NCI-H460 (cell line): ENCODE measurements at places on chromosomes 3 and 15. TPM values are rescaled to one million over a fixed set of nuclear protein-coding genes. Genes with fewer than 3 reads are reported as not detected.

The CHRM5 gene
- not detected in 2 replicates for total RNA-seq

The STAB1 gene
- total RNA-seq, result not detected in 2 replicates

DNA sequence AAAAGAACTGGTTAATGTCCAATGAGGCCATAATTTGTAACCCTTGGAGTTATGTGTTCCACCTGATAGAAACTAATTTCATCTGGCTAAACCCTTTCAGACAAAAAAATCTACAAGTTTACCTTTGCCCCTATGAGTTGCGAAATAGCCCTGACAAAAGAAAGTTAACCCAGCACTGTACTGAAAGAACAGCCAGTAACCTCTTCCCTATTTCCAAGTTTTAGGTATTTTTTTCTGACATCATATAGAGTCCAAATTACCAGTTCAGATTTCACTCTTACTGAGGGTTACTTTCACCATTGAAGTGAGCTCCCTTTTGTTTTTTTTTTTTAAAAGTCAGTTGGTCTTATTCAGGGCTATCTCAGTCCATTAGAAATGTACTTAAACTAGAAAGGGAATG, 42.8 kb upstream of the PTPRG start:
- no peak for DNase-seq

DNA sequence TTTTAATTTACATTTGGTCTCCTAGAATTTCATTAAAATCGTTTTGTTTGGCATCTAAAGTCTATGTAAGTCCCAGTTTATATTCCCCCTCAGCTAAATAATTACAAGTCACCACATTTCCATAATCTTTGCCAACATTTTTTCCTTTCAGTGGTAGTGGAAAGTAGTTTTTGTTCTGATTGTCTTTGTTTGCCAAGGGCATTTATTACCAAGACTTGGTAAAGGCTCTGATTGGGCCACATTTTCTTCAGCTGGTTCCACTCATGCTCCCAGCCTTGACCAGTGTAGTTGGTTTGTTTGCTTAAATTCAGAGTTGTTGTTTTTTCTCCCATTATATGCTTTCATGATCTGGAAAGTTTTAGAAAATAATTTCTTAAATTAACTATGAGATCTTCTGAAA, 153.4 kb upstream of the MME start:
- no peak for DNase-seq

GRCh38 chr15:99076555-99077308, 28.1 kb upstream of the SYNM start:
- peak; percentile 78 for DNase-seq

The FRMD5 gene
- not detected in 2 replicates for total RNA-seq

- no peak for DNase-seq
Observed at GRCh38 chr15:55108448-55108847, 88.3 kb downstream of the RSL24D1 start.

GRCh38 chr3:172153335-172153861, 114.0 kb downstream of the FNDC3B start:
- no peak for DNase-seq

The MORC1 gene
- not detected in 2 replicates for total RNA-seq

GRCh38 chr3:168707900-168708299, 612.2 kb upstream of the GOLIM4 start:
- no peak for DNase-seq

DNA sequence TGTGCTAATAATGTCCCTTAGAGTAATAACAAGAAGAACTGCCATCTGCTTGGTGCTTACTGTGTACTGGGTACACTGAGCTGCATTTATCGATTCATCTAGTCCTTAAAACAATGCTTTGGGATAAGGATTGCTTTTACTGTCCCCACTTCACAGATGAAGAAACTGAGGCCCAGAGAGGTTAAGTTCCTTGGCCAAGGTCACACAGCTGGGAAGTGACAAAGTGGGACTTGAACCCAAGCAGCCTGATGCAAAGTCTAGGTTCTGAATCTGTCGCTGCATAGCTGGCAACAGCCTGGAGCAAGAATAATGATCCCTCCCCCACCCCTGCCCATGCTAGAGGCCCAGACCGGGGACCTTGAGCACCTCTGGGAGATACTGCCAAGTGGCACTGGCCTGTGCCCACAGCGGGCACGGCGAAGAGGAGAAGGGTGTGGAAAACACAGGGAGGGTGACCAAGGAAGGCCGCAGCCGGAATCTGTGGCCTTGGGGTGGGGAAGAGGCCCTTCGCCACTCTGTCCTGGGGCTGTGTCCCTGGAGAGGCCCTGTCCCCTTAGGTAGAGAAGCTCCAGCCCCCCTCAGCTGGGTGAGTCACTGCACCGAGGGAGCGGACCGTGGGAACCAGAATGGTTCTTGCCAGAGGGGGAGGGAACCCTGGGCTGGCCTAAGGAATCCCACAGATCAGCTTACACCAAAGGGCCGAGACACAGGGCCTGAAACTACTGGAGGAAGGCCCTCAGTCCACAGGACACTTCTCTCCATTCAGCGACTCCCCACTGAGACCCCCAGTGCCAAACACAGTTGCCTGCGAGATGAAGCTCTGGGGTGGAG, 3.5 kb downstream of the PLXND1 start:
- DNase-seq, result no peak

The CCDC191 gene
- 1.7 and 2.2 TPM in 2 replicates for total RNA-seq

The HTR3E gene
- total RNA-seq, result not detected in 2 replicates

The CLPX gene
- 42.0 and 55.4 TPM in 2 replicates for total RNA-seq

DNA sequence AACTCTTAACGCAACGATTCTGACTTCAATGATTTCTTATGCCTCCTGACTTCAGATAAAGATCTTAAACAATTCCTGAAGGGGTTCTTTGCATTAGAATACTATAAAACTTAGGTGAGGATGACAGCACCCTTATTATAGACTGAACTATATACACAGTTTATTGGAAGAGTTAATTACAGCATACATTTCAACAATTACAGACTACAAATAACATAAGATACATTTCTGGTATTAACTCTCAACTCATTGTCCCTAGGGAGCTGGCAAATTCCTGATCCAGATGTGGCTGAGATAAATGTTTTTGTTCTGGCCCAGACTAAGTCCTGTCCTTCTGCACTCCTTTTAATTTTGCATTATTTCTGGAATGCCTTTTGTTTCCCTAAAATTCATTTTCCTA, 155.5 kb upstream of the TMC3 start:
- no peak for DNase-seq

The C3orf85 gene
- not detected in 2 replicates for total RNA-seq

- DNase-seq, result no peak
Observed at GRCh38 chr3:56145410-56145809, 322.9 kb downstream of the ERC2 start.

DNA sequence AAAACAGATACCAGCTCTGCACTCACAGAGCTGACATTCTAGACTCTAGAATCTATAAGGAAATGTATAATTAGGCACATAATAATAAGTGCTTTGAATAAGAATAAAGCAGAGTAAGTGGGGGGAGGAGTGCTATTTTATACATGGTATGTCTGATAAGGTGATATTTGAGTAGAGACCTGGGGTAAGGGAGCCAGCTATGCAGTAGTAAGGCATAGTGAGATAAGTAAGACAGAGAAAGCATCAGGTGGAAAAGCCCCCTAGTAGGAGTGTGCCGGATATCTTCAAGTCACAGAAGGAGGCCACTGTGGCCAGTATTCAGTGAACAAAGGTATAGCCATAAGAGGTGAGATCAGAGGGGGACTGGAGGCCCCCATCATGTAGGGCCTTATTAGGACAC, 3.0 kb downstream of the SS18L2 start:
- DNase-seq, result no peak

- DNase-seq, result no peak
Observed at GRCh38 chr3:78025916-78026315, 986.0 kb downstream of the ROBO2 start.

The LARP6 gene
- total RNA-seq, result 66.0 and 78.3 TPM in 2 replicates

- DNase-seq, result no peak
Observed at GRCh38 chr15:48388016-48388851, 57.0 kb downstream of the DUT start.

The PLA1A gene
- not detected in 2 replicates for total RNA-seq

- no peak for DNase-seq
Observed at GRCh38 chr3:143769616-143770015, 78.7 kb downstream of the SLC9A9 start.

The RASGRP1 gene
- total RNA-seq, result 0.06 and 0.27 TPM in 2 replicates

DNA sequence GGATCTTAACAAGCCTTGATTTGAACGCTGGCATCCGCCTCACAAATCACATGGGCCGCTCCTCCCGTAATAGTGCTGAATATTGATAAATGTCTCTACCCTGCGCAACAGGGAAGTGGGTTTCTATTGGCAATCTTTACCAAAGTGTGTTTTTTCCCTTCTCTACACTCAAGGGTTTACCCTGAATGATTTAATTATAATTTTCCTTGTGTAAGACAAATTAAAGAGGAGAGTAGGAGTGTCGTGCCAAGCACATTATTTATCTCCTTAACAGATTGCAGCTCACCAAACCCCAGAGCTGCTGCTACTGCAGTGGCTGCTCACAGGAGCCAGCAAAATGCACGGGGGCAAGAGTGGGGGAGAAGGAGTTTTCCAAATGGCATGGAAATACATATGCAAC, 545.8 kb downstream of the FOXP1 start:
- DNase-seq, result no peak

The GABRR3 gene
- total RNA-seq, result not detected in 2 replicates

DNA sequence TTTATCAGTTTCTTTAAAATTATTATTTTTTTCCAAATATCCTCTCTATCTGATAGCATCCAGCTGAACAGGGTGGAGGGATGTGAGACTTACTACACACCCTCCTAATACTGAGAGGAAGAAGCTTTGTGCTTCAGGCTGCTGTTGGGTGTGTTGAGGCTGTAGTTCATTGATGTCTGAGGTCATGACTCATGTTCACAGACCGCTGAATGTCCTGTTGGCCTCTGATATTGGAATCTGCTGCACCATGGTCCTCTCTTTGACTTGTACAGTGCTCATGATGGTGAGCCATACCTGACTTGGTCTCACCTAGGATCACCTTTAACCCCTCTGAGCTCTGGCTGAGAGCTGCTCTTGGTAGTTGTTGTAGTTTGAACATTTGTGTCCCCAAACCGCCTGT, 302.9 kb downstream of the SATB1 start:
- DNase-seq, result no peak

DNA sequence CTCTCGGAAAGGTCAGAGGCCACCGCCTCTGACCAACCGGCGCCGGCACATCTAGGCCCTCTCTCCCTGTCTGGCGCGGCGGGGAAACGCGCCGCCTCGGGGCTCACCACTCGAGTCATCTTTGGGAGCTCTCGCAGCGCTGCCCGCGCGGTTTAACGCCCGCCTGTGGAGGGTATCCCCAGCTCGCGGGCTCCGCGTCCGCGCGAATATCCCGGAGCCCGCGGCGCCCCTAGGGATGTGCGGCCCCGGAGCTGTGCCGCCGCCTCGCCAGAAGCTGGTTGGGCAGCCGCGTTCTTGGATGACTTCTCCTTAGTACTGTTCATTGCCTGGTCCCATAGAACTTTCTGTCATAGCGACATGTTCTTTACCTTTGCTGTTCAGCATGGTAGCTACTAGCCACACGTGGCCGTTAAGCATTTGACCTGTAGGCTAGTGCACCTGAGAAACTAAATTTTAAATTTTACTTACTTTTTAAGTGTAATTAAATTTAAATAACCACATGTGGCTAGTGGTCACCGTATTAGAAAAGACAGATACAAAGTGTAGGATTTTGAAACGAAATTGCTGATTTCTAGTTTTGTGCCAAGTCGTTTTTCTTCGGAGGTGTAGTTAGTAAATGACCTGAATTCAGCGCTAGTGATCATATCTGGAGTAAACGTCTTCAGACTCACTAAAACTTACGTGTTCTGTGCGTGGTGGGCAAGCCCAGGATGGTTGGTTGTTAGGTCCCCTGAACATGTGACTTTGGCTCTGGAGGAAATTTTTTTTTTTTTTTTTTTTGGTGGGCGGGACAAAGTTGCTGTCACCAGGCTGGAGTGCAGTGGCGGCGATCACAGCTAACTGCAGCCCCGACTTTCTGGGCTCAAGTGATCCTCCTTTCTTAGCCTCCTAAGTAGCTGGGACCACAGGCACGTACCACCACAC, 835 bp downstream of the ARIH2 start:
- DNase-seq, result no peak

- DNase-seq, result no peak
Observed at GRCh38 chr15:67108122-67108961, 42.9 kb downstream of the SMAD3 start.

The DPPA4 gene
- total RNA-seq, result not detected in 2 replicates

GRCh38 chr3:149332771-149333170, 665 bp downstream of the TM4SF18 start:
- no peak for DNase-seq
